ENCODE measurements at places on chromosomes 12 and 14. TPM values are rescaled to one million over a fixed set of nuclear protein-coding genes. Genes with fewer than 3 reads are reported as not detected.
A peak's percentile ranks its signal among the peaks of the same experiment; 100 is the strongest.

Gene CSRNP2
- total RNA-seq, result 23.1 TPM

Gene GDF11
- total RNA-seq, result 7.5 TPM

Gene SYNE2
- 94.2 TPM for total RNA-seq

Gene SLCO1B3
- 32.7 TPM for total RNA-seq

Gene CDCA3
- total RNA-seq, result 104 TPM

Gene NGB
- not detected for total RNA-seq

DNA sequence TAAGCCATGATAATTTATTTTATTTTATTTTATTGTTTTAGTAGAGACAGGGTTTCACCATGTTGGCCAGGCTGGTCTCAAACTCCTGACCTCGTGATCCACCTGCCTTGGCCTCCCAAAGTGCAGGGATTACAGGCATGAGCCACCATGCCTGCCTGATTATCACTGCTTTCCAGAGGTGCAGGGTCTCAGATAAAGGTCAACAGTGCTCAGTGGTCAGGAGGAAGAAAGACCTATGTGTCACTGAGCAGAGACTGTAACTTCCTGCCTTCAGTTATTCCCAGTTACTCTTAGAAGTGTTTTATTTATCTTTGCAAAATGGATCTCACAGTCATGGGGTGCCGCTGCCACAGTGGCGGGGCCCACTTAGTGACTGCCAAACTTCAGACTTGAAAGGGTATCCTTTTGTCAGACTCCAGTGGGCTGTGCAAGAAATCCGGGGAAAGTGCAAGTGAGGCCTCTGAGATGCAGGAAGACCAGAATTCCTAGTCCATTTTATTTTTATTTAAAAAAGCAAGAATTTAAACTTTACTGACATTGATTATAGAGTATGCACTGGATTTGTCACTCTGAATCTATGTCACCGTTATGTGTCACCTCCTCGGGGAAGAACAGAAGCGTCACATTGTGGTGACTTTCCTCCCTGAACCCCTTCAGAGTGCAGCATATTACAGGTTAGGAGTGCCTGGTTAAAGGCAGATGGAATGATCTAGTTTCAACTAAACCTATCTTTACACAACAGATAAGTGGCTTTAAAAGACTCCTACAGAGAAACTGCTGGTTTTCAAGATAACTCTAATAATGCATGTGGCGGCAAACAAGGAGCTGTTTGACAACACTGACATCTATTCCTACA is 59.1 kb upstream of the BICD1 start:
- no peak for DNase-seq
- H3K4me1 ChIP-seq, result peaks cover 16% of the 10 kb centered on the region
- H3K36me3 ChIP-seq, result no peaks in the 10 kb centered on the region
- no peak overlapping the region for H3K27ac ChIP-seq

GRCh38 chr12:117437516-117438255 is 76.3 kb upstream of the NOS1 start:
- H3K4me1 ChIP-seq, result no peaks in the 10 kb centered on the region
- DNase-seq, result no peak
- H3K36me3 ChIP-seq, result no peaks in the 10 kb centered on the region
- peaks cover 64% of the 10 kb centered on the region for H3K27me3 ChIP-seq

GRCh38 chr14:60165547-60165876 is 314 bp upstream of the DHRS7 start:
- peak overlapping the region; percentile 87 for H3K4me3 ChIP-seq
- no peaks in the 10 kb centered on the region for H3K27me3 ChIP-seq
- H3K27ac ChIP-seq, result peak overlapping the region; percentile 69
- H3K4me1 ChIP-seq, result peaks cover 38% of the 10 kb centered on the region
- no peak for DNase-seq
- no peaks in the 10 kb centered on the region for H3K36me3 ChIP-seq

- no peak overlapping the region for H3K4me3 ChIP-seq
- no peaks in the 10 kb centered on the region for H3K4me1 ChIP-seq
- no peak overlapping the region for H3K27ac ChIP-seq
- no peak for DNase-seq
These were observed 257.4 kb upstream of the NOVA1 start for GRCh38 chr14:26855077-26855753.

DNA sequence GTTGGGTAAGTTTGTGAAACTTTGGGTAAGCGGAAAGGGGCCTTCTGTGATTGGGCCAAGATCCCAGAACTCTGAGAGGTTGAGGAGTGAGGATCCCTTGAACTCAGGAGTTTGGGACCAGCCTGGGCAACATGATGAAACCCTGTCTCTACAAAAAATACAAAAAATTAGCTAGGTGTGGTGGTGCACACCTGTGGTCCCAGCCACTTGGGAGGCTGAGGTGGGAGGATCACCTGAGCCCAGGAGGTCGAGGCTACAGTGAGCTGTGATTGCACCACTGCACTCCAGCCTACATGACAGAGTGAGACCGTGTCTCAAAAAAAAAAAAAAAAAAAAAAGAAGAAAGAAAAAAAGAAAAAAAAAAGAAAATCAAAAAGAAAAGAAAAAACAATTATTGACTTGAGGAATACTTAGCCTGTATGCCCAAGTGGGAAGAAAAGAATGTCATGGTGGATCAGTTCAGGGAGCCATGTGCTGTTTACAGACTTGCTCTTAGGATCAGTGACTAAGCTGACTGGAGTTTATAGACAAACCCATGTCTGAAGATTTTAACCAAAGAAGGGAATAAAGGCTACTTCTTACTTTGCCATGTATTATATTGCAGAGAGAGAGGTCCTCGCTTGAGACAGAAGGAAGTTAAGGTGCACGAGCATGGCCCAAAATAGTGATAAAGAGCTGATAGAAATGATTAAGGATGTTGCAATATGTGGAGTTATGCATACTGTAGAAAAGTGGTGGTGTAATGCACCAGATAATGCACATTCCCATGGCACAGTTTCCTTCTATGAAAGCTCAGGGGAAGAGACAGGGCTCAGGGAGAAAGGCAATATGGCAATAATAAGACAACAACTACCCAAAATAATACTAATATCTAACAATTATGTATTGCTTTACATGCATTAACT is 881 bp downstream of the HSD17B6 start:
- H3K27ac ChIP-seq, result no peak overlapping the region
- H3K36me3 ChIP-seq, result no peaks in the 10 kb centered on the region
- H3K4me1 ChIP-seq, result no peaks in the 10 kb centered on the region
- no peak for DNase-seq
- no peaks in the 10 kb centered on the region for H3K27me3 ChIP-seq

DNA sequence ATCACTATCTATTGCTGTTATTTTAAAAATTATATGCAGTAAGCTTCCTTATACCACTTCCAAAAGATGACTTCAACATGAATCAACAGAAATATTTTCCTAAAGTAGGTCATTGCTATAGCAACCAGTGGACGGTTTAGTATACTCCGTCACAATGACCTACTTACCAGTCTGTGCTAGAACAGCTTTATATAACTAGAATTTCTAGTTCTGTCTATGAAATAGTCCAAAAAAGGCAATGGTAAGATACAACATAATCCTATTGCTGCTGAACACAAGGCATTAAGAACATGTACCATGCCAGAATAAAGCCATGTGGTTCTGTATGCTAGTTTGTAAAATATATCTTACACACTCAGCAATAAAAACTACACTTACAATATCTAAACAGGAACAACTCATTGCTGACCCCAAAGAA is 40.7 kb upstream of the MTERF2 start:
- peak overlapping the region; percentile 69 for H3K27ac ChIP-seq
- H3K4me1 ChIP-seq, result peaks cover 51% of the 10 kb centered on the region
- H3K36me3 ChIP-seq, result no peaks in the 10 kb centered on the region
- no peak overlapping the region for H3K4me3 ChIP-seq
- peak; percentile 99 for DNase-seq

DNA sequence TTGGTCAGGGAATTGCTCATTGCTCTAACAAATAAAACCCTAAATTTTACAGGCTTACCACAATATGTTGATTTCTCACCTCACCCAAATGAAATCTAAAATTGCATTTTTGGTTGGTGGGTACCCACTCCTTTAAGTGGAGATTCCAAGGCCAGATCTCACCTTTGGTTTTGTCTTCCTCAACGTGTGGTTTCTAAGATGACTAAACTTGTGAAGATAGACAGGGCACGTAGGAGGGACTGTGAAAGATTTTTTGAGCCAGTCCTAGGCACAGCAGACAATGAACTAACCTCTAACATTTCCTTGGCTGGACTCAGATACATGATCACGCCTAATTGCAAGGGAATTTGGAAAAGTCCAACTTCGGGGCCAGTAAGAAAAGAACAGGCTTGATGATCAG is 1003.9 kb downstream of the FLRT2 start:
- no peaks in the 10 kb centered on the region for H3K36me3 ChIP-seq
- H3K4me1 ChIP-seq, result no peaks in the 10 kb centered on the region
- H3K27me3 ChIP-seq, result no peaks in the 10 kb centered on the region
- H3K27ac ChIP-seq, result no peak overlapping the region

GRCh38 chr12:92000597-92000996 is 145.0 kb downstream of the BTG1 start:
- no peaks in the 10 kb centered on the region for H3K36me3 ChIP-seq
- no peak overlapping the region for H3K4me3 ChIP-seq
- DNase-seq, result no peak

- H3K36me3 ChIP-seq, result no peaks in the 10 kb centered on the region
- H3K27ac ChIP-seq, result no peak overlapping the region
- H3K4me1 ChIP-seq, result no peaks in the 10 kb centered on the region
- H3K27me3 ChIP-seq, result peaks cover 81% of the 10 kb centered on the region
- no peak for DNase-seq
- no peak overlapping the region for H3K4me3 ChIP-seq
These were observed 2.5 kb downstream of the MYH7 start for GRCh38 chr14:23432946-23433345.
